Stimulated activated CD4-positive, alpha-beta T cell treated with anti-CD3 and anti-CD28 coated beads, Interleukin-12 subunit alpha, Interleukin-12 subunit beta, amount 100 ng/mL, for 4 hours (primary cell): ENCODE measurements at places on chromosomes 4 and X.

GRCh38 chr4:10521424-10521823 is 64.2 kb upstream of the ZNF518B start:
- no peak for DNase-seq

- DNase-seq: no peak
Measured at GRCh38 chr4:42225286-42225685, 72.8 kb upstream of the BEND4 start.

DNA sequence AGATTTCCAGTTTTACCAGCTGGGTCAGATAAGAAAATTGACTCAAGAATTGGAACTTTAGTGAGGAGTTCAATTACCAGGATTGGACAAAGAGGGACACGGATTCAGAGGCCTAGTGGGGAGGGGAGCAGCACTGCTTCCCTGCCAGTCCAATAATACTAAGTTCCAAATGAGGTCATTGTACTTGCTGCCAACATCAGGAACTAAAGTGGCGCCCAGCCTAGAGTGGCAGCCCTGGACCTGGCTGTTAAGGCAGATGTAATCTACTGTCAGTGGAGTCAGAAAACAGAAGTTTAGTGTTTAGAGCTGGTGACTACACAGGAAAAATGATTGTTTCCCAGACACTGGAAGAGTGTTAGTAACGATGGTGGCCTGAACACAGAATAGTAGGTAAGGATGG is 42.7 kb upstream of the RAPGEF2 start:
- no peak for DNase-seq

GRCh38 chrX:154987940-154988339 is 34.6 kb downstream of the F8 start:
- no peak for DNase-seq

GRCh38 chrX:74514384-74514783 is 93.1 kb downstream of the SLC16A2 start:
- DNase-seq: no peak

DNA sequence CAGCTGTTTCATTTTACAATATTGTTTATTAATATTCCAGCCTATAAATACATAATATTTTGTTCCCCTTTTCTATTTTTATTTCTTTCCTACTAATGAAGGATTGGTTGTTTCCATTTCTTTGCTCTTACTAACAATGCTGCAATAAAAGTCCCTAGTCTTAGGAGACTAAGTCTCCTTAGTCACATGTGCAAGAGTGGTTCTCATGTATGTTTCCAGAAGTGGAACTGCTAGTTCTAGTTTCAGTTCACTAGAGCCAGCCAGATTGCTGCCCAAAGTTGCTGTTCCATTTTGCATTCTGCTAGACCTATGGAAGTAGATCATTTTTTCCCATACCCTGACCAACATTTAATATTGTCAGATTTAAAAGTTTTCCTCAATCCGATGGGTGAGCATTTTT is 44.3 kb downstream of the CNGA1 start:
- no peak for DNase-seq

DNA sequence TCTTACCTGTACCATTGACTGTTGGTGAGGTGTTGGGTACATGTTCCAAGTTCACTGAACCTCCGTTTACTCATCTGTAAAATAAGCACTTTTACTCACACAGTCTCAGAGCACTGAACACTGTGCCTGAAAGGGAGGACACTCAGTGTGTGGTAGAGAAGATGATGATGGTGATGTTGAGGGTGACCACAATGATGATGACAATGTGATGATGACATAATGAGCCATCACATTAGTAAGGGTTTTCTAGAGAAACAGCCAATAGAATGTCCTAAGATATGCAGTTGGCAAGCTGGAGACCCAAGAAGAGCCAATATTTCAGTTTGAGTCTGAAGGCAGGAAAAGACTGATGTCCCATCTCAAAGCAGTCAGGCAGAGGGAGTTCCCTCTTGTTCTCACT is 315.4 kb upstream of the IGFBP7 start:
- no peak for DNase-seq

DNA sequence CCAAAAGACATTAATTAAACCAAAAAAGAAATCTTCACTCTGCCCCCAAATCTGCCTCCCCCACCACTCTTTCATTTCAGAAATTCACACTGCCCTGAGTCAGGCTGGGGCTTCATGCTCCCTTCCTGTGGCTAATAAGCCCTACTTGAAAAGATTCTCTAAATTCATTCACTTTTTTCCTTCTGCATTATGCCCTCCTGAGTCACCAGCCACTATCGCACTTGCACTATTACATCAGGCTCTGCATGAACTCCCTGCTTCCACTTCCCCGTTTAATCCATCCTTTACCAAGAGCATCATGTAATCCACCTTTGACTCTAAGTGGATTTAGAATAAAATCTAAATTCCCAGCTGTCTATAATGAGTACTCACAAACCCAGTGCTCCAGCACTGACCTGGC is 295.4 kb upstream of the KLF3 start:
- no peak for DNase-seq

- no peak for DNase-seq
Measured at GRCh38 chrX:13252726-13253125, 67.1 kb downstream of the ATXN3L start.

DNA sequence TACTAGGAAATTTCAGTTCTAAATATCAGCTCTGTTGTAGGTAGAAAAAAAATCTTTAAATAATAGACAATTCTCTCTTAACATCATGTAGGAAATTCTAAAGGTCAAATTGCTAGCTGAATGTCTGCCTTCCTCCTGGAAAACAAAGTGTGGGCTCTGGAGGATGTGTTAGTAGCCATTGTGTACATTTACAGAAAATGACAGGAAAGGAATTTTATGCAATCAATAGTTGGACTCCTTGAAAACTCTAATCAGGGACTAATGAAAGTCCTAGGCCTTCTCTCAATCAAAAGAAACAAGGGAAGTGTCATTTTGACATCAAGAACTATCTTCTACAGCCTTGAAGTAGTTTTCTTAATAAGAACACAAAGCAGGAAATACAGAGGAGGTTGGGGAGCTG is 174.6 kb downstream of the ANKRD50 start:
- no peak for DNase-seq

GRCh38 chr4:5399124-5399523 is 309.2 kb downstream of the EVC2 start:
- DNase-seq: no peak

GRCh38 chr4:158285429-158286216 is 75.3 kb downstream of the TMEM144 start:
- DNase-seq: no peak

DNA sequence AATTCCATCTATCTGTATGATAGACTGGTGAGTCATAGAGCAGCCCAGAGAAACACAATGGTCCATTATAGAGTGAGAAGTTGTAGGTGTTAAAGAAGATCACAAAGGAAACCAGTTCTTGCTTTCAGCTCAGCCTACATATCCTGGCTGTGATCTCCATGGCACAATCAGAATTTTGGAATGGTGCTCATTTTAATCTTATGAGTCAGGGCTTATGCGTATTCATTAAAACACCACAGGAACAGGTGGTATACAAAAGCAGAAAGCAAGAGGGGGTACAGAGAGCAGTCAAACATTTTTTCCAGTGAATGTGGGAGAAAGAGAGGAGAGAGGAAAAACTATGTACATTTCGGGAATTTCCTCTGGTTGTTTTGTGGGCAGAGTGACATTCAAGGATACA is 126.9 kb downstream of the MFAP3L start:
- DNase-seq: no peak

DNA sequence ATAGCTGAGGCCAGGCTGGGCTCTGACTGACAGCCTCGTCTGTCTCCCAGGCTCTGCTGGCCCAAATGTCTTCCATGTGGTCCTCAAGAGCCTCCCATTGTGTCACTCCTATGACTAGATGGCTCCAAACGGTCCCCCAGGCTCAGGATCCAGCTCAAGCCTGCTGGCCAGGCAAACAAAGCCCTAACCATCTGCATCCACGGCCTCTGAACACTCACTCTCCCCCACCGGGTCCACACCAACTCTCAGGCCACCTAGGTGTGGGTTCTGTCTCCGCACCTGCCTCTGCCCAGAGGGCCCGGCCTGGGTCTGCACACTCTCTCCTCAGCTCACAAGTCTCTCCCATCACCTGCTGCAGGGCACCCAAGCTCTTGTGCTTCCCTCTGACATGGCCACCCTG is 52.9 kb downstream of the JAKMIP1 start:
- DNase-seq: no peak
